Activated naive CD4-positive, alpha-beta T cell treated with Interleukin-2 at 50 U/mL for 16 hours (primary cell): ENCODE measurements at places on chromosomes 7 and 10.

GRCh38 chr7:139568346-139568675 lies 44.8 kb downstream of the CLEC2L start:
- no peak for DNase-seq

DNA sequence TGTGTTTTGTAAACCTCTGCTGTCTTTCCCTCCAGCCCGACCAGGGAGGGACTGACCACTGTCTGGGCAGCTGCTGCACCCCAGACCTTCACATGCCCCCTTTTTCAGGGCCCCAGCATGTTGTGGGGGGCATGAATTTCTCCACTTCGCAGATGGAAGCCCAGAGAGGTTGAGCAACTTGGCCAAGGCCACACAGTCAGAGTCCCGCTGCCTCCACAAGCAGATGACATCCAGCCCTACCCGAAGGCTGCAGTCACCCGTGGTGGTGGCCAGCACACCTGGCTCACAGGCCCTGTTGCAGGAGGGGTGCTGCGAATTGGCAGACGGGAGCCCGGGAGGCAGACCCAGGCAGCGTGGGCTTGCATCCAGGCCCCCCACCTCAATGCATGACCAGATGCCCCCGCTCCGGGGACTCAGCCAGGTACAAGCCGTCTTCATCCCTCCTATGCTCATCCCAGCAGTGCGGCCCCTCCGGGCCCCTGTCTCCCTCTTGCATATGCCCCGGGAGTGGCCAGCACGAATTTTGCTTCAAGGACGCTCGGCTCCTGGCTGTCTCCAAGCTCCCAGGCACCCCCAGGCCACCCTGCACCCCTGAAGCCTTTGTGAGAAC lies 36.0 kb upstream of the PDGFA start:
- DNase-seq, result no peak

DNA sequence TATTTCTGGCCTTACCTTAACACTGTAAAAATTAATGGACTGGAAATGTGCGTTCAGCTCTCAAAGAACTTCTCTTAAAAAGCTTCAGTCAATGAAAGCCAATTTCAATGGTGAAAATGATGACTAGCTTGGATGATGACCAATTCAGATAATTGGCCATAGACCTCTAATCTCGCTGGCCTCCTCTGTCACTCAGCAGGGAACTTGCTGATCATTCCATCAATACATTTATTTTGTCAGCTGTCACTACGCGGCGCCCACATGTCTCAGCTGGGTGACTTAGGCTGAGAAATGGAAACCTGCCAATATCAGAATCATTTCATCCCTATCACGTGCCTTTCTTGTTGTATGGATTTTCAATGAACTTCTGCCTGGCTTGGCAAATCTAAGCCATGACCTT lies 673.0 kb upstream of the AUTS2 start:
- DNase-seq, result no peak

- no peak for DNase-seq
Observed at GRCh38 chr10:86160890-86161585, 205.6 kb downstream of the GRID1 start.

DNA sequence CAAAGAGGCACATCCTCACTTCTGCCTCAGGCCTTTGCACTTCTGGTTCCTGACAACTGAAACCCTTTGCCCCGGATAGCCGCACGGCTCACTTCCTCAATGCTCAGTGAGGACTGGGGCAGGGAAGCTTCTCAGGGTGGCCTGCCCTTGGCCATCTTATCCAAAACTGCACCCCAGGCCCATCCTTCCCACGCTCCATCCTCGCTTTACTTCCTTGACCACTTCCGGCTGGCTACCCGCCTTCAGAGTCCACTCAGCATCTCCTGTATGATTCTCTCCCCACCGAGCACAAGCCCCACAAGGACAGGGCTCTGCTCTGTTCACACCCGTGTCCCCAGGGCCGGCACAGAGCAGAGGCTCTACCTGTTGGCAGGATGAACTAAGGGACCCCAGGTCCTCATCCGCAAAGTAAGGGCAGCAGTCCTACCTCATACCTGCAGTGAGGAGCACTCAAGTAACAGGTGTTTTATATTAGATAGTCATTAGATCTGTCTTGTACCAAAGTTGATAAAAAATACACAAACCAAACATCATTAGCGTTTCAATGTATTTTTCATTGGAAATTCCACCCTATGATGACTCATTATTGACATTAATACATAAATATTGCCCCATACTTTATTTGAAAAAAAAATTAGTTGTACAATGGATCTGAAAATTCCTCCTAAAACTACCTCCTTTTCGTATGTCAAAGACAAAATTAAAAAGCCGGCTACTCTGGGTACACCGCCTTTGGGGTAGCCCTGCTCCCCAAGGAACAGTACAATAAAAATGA lies 35.0 kb downstream of the GNA12 start:
- no peak for DNase-seq

GRCh38 chr10:104090611-104091010 lies 4.9 kb upstream of the COL17A1 start:
- no peak for DNase-seq

GRCh38 chr10:8923096-8923495 lies 868.6 kb downstream of the GATA3 start:
- DNase-seq, result no peak

GRCh38 chr7:28678431-28678965 lies 266.2 kb downstream of the CREB5 start:
- DNase-seq, result no peak

GRCh38 chr10:42917821-42918220 lies 135.2 kb downstream of the BMS1 start:
- DNase-seq, result no peak

- DNase-seq, result no peak
Observed at GRCh38 chr10:62480196-62480595, 106.0 kb downstream of the ZNF365 start.

DNA sequence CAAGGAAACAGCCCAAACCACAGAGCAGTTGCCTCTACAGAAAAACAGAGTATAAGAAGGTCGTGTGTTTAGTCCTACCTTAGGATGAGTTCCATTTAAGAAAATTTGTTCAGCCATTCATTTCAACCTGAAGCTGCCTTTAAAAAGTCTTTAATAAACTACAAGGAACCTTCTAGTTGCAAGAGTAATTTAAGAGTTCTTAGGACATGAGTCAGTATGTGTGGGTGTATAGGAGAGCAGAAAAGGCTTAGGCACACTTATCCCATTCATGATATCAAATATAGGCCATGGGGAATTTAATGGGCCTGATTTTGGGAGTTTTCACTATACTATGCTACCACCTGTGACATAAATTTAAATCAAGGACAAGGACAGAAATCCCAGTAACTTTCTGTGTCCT lies 496.8 kb downstream of the TFEC start:
- no peak for DNase-seq

GRCh38 chr10:101031128-101031795 lies at the start of the genes PDZD7 and SFXN3:
Gene PDZD7 (minus strand): TSS chr10:101031129. CDS start chr10:101030219, 910 bp downstream.
Gene SFXN3 (plus strand): TSS chr10:101031234. CDS start chr10:101034695, 3,461 bp downstream.
- peak; percentile 97 for DNase-seq

- peak; percentile 54 for DNase-seq
Observed at GRCh38 chr7:87876869-87877234, 559 bp downstream of the DBF4 start.

DNA sequence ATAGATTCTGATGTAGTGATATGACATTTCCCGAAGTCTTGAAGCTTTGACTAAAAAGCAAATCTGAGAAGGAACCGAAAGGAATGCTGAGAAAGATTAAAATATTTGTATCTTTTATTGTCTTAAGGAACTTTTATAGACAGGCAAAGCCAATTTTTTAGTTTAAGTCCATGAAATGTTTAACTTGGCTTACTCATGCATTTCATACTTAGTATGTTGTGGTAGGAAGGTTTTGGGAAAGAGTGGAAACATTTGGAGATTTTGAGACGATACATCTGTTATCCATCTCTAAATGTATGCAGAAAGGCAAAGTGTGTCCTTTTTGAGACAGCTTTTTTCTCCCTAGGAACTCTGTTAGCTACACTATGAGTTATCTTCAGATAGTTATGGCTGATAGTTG lies 10.1 kb downstream of the TBC1D12 start:
- no peak for DNase-seq

GRCh38 chr7:86454753-86455152 lies 189.0 kb upstream of the GRM3 start:
- DNase-seq, result no peak

DNA sequence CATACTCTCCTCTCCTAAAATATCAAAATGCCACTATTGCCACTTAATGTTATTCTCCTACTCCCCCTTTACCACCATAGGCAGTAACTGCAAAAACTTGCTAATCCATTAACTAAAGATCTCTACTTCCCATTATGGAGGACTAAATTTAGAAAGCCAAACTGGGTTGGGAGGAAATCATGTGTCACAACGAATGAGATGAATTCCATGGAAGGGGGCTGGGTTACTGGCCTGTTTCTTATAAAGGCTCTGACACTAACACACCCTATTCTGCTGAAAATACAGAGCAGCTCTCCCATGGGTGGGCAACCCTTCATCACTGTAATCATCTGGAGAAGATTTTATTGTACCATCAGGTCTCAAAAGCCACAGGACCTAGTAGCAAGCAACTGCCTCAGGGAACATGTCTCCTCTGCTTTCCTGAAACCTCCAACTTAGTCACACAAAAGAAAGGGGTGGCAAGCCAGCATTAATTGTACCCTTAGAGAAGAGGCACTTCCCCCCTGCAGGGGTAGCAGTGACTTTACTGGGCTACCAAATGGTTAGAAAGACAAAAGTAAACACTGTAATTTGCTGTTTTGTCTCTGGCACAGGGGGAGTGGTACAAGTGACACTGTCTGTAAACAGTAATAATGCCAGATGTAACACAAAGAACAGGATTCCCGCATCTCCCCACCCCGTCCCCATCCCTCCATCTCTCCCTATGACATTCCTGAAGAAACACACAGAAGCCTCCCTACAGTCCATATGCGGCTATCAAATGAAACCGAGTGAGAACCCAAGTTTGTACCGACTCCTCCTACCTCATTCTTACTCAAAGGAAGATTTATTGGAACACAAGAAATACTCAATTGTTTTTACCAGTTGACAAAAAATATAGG lies 81.6 kb downstream of the ARMH3 start:
- no peak for DNase-seq

GRCh38 chr7:96300986-96301385 lies 20.9 kb downstream of the SLC25A13 start:
- no peak for DNase-seq

DNA sequence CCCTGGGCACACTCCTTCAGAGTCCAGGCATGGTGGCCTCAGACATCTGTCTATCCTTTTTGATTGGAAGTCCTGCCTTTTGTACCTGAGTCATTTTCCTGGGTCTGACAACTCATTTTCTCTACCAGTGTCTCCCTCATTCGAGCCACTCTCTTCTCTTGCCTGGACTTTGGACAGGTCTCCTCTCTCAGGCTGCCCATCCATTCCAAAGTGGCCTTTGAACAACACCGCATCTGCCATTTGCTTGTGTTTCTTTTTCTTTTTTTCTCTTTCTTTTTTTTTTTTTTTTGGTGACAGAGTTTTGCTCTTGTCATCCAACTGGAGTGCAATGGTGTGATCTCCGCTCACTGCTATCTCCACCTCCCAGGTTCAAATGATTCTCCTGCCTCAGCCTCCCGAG lies 142.1 kb upstream of the COBL start:
- DNase-seq, result no peak

DNA sequence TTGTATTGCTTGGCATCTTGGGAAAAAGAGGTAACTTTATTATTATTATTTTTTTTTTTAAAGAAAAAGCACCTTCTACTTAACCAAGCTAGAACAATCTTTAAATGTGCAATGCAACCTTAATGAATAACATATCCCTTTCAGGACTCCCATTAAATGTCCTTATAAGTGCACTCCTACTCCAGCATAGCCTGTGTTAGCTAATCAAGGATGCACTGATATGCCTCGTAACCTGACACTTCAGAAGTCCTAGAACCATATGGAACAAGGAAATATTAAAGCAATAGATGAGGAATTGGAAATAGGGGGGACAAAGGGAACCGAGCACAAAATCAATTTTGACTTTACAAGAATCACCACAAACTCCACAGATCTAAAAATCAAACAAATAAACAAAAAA lies 522.4 kb downstream of the PARD3 start:
- DNase-seq, result no peak

- no peak for DNase-seq
Observed at GRCh38 chr10:31129271-31129670, 97.6 kb upstream of the ZNF438 start.

DNA sequence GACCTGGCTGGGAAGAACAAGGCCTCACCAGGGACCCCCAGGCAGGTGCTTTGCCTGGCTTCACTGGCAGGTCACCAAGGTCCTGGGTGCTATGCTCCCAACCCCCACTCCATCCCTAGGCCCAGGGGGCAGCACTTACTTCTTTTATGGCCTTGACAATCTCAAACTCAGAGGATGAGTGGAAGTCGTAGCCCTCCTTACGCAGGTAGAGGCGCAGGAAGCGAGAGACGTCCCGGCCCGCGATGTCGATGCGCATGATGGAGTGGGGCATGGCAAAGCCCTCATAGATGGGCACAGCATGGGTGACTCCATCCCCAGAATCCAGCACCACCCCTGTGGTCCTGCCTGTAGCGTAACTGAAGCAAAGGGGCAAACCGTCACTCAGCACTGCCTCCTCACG lies 18.5 kb downstream of the ACTR1A start:
- DNase-seq, result no peak

GRCh38 chr7:61111-61510 lies 131.3 kb upstream of the FAM20C start:
- no peak for DNase-seq

DNA sequence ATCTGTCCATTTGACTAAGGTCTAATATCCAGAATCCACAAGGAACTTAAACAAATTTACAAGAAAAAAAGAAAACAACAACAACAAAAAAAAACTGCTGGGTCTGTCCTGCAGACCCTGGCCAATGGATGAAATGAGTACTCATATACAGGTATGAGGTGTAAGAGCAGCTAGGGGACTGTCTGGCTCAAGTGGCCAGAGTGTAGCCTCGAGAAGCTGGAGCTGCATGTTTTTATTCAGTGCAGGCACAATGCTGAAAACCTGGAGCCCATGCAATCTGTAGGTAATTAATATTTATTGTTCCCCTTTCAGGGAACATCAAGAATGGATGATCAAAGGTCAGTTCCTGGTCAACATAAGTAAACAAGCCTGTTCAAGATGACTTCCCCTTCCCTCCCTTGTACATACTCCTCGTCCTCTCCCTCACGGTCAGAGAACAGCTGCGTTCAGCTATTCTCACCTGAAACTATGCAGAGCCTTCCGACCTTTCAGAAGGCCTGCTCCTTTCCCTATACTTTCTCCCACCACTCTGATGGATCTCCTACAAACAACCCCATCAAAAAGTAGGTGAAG lies 15.5 kb downstream of the CYP2C19 start:
- DNase-seq, result no peak

DNA sequence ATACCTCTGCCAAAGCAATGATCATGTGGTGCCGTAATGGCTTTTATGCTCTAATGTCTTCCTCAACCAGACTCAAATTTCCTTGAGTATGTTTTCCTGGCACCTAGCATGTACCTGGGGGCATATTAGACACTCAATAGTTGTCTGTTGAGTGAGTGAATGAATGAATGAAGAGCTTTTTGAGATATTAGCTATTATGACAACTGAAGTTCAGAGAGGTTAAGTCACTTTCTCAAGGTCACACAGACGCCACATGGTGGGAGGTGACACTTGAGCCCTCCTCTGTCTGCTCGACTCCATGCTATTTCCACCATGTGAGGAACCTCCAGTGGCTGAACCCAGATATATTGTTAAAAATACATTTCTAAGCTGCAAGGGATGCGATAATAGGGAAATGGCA lies 132.1 kb downstream of the PRPF18 start:
- no peak for DNase-seq
